Aortic smooth muscle cell (primary cell): ENCODE measurements at places on chromosomes 4 and X. TPM values are rescaled to one million over a fixed set of nuclear protein-coding genes. Genes with fewer than 3 reads are reported as not detected.

The RPA4 gene
- total RNA-seq, result 0.79 and 2.7 TPM in 2 replicates

The ENOX2 gene
- total RNA-seq, result 6.5 and 7.7 TPM in 2 replicates

The TRAPPC11 gene
- total RNA-seq, result 51.2 and 51.5 TPM in 2 replicates

The VCX gene
- total RNA-seq, result not detected in 2 replicates

The COQ2 gene
- total RNA-seq, result 10.1 and 13.3 TPM in 2 replicates

The OTUD6A gene
- not detected in 2 replicates for total RNA-seq

The CD38 gene
- total RNA-seq, result under 0.01 TPM in 2 replicates
